ENCODE measurements at places on chromosomes 4 and X.

DNA sequence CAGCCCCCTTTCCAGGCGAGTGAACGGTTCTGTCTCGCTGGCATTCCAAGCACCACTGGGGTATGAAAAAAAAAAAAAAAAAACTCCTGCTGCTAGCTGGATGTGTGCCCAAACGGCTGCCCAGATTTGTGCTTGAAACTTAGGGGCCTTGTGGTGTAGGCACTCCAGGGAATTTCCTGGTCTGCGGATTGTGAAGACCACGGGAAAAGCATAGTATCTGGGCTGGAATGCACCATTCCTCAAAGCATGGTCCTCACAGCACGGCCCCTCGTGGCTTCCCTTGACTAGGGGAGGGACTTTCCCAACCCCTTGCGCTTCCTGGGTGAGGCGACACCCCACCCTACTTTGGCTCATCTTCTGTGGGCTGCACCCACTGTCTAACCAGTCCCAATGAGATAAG, 516.8 kb upstream of the FAM241A start:
- DNase-seq = no peak

DNA sequence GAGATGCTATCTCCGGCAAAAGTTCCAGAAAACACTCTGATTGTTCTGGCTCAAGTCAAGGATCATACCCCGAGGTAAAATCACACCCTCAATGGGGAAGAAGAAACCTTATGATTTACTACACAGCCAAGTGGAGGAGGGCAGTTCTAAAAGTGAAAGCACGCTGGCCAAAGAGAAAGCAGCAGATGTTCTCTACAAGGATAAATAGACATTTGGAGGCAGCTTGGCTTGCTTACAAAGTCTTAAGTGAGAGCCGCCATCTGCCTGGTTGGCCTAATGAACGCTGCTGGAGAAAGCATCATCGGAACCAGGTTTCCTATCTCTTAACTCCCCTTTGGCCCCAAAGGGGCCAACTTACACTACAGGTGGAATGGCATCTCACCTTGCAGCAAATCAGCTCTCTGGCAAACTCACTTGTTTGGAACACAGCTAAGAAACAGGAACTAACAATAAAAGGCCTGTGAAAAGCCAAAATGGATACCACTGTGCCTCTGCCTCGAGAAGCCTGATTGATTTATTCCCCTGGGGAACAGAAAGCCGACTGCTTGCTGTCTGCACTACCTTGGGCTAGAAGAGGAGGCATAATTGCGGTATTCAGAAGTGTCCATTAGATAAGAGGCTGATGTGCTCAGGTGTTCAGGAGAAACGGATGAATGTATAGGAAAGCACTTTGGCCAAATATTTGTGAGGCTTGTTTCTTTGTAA, 22.8 kb downstream of the FRAS1 start:
- DNase-seq = no peak

DNA sequence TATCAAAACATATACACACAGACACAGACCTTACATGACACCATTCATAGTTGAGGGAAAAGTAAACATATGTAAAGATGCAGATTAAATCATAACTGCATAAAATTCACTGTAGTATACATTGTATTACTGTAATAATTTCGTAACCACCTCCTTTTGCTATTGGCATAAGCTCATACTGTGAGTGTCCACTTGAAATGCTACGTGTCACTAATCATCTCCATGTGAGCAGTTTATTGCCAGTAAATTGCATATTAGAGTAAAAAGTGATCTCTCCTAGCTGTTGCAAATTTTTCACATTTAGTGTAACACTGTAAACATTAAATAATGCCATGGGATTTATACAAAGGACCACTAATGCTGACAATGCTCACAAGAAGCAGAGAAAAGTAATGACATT, 256.7 kb upstream of the GNPDA2 start:
- DNase-seq = no peak

GRCh38 chrX:40172401-40173142, 74.8 kb upstream of the BCOR start:
- no peak for DNase-seq

GRCh38 chr4:183515411-183515810, 10.6 kb downstream of the ING2 start:
- DNase-seq = no peak

GRCh38 chr4:68907788-68908700, 43.6 kb downstream of the UGT2A3 start:
- no peak for DNase-seq

DNA sequence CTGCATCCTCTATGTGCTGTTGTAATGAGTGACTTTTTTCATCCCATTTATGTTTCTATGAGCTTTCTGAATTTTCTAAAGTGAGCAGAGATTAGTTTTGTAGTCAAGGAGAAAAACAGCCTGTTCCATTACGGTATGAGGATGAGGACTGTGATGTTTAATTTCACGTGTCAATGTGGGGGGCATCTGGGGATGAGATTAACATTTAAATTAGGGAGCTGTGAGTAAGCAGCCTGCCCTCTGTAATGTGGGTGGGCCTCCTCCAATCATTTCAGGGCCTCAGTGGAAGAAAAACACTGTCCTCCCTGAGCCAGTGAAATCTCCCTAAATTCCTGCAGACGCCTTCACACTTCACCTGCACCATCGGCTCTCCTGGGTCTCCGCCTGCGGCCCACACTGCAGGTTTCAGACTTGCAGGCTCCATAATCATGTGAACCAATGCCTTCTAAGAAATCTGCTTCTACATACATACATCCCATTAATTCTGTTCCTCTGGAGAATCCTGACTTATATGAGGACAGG, 121.7 kb downstream of the AFAP1 start:
- DNase-seq = no peak

Measured in activated CD4-positive, alpha-beta T cell treated with anti-CD3 and anti-CD28 coated beads for 1 hour (primary cell).